ENCODE measurements at places on chromosomes 12 and 14.

GRCh38 chr14:77436042-77436441, 12.7 kb upstream of the NOXRED1 start:
- DNase-seq, result no peak

DNA sequence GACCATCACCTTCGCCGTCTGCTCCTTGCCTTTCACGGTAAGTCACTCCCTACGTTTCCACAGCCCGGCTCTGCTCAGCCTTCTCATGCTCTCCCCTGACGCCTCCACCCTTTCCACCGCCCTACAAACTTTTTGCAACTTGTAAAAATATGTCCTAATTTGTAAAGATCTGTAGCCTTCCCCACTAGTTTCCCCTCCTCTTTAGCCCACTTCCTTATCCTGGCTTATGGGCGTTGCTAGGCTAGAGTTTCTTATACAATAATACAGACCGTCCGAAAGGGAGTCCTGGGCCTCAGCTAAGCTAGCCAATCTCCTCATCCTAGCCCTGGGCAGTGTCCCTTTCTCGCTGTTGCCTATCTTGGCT, 1.2 kb downstream of the PTGER2 start:
- peak; percentile 83 for DNase-seq

GRCh38 chr14:85529803-85530574, at the start of gene FLRT2:
TSS of gene FLRT2 (plus strand) at chr14:85530144. CDS start at chr14:85621515, 91,371 bp downstream.
- DNase-seq, result no peak

DNA sequence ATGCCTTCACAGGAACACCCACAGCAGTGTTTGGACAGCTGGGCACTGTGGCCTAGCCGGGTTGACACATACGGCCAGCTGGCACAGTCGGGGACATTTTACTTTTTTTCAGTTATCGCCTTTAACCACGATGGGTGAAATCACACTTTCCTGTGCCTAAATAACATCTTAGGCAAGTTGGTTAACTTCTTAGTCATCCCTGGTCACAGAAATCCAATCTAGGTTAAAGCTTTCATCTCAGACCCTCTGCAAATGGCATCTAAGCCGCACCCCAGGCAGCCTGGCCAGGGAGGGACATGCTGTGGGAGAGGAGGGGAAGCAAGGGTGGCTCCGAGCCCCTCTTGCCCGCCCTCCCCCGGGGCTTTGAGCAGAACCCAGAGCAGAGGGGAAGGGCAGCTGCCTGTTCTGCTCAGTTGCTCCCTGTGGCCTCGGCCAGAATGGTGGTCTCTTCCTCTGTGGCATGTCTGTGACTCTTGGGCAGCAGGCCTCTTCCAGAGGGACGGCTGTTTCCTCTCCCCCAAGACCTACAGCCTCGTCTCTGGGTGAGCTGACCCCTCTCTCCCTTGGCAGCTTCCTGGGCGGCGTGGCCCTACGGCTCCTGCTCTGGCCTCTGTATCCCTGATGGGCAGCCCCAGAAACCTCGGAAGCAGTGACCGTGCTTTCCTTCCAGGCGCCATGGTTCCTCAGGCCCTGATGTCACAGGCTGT, 85.4 kb upstream of the DYNC1H1 start:
- DNase-seq, result peak; percentile 79

- DNase-seq, result no peak
Observed at GRCh38 chr14:100333827-100334226, 10.7 kb downstream of the SLC25A47 start.

GRCh38 chr12:119727600-119728443, 59.9 kb downstream of the PRKAB1 start:
- DNase-seq, result no peak

DNA sequence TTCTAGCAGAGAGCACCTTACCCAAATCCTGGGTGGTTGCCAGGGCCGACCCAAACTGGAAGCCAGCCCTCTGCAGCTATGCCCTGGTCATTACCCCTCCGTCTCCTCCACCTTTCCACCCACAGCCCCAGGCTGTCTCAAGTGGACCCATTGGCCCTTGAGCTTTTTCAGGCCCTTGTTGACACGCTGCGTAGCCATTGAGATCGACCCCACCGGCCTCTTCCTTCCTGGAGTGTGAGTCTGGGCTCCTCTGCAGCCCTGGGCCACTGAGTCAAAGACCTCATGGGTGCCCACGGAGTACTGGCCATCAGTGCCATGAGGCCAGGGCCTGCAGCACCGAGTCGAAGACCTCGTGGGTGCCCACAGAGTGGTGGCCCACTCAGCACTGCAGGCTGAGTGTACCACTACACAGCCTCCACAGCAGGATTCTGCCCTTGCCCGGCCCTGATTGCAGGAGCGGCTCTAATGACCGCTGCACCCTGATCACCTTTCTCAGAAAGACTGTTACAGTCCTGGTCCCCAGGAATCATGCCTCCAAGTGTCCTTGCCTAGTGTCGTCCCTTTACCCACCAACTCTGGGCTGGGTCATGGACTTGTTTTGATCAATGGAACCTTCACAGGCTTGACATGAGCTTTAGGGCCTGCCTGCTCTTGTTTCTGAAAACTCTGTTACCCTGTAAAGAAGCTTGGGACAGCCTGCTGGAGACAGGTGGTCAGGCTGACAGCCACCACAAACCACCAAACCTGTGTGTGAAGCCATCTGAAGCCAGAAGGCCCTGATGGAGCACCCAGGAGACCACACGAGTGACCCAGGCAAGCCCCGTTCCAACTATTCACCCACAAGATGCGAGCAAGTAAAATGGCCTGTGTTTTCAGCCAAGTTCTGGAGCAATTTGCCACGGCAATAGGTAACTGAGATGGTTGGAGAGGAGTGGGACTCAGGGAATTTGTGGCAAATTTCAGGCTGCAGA, 39.6 kb upstream of the TRAF3 start:
- no peak for DNase-seq

DNA sequence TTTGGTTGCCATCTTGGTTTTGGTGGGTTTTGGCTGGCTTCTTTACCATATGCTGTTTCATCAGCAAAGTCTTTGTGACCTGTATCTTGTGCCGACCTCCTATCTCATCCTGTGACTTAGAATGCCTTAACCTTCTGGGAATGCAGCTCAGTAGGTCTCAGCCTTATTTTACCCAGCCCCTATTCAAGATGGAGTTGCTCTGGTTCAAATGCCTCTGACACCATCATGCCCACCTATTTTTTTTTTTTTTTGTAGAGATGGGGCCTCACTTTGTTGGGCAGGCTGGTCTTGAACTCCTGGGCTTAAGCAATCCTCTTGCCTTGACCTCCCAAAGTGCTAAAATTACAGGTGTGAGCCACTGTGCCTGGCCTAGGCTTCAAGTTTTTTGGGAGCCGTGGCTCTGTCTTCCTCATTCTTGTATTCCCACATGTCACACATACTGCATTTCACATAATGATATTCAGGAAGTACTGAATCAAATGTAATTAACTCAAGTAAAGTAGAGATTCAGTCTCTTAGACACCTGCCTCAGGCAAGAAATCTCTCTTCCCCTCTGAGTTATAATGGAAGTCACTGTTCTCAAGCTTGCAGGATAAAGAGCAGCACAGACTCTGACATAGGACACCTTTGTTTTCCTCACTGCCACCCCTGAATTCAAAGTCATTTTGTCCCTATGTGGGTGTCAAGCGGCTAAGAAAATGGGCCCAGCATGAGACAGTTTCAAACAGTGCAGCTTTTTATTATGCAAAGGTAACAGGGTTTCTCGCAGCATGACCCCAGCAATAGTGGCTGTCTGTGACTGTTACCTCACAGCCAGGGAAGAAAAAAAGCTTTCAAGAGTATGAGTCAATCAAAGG, 159.0 kb downstream of the PTPN11 start:
- no peak for DNase-seq

DNA sequence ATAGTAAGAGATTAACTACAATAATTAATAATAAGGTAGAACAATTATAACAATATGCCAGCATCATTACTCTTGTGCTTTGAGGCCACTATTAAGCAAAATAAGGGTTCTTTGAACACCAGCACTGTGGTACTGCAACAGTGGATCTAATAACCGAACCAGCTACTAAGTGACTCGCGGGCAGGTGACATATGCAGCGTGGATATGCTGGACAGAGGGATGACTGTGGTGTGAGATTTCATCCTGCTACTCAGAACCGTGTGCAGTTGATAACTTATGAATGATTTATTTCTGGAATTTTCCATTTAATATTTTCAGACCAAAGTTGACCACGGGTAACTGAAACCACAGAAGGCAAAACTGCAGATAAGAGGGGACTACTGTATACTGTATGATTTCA, 34.4 kb downstream of the BMAL2 start:
- no peak for DNase-seq

GRCh38 chr14:62270236-62270635, 508.0 kb downstream of the SNAPC1 start:
- DNase-seq, result no peak

DNA sequence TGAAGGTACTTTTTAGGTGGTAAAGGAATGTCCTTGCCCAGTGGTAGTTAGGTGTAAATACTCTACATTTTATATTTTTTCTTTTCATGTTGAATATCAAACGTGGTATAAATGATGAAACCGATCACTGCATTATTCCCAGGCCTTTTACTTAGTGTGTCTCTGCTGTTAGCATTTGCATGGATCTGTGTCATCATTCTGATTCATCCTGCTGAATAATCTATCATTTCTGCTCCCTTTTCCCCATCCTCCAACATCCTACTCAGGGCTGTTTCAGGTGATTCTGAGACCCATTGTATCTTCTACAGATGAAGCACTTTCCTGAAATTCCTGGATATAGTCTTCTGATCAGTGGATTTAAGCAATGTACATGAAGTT, 61.0 kb upstream of the PTHLH start:
- no peak for DNase-seq

DNA sequence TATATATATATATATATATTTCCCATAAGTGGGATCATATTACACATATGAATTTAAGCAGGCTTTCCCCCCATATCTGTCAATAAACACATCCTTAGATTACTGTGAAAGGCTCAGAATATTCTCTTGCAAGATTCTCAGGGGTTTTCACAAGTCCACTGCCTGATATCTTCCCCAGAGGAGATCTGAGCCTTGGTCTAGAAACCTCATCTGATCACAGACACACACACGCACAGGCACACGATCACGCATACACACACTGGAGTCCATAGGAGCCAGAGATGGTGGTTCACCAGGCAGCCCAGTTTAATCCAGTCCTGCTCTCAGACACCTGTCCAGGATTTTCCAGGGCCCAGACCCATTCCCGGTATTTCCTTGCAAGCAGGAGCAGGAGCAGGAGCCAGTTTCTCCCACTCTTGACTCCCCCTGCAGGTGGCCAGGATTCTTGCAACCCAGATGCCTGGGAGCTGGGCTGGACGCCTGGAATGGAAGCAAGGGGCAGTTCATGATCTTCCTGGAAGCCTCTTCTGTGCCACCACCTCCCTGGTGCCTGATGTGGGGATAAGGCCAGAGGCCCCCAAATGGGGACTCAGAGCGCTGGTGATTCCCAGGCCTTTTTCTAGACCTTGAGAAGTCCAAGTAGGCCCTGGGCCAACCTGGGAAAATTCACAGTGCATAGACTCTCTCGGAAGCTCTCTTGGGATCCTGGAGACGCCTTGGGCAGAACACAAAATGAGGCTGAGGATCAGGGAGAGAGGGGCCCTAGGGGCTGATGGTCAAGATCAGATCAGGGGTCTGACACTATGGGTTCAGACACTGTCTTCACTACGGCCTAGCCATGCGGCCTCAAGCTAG, 16.5 kb upstream of the KRT78 start:
- DNase-seq, result no peak

DNA sequence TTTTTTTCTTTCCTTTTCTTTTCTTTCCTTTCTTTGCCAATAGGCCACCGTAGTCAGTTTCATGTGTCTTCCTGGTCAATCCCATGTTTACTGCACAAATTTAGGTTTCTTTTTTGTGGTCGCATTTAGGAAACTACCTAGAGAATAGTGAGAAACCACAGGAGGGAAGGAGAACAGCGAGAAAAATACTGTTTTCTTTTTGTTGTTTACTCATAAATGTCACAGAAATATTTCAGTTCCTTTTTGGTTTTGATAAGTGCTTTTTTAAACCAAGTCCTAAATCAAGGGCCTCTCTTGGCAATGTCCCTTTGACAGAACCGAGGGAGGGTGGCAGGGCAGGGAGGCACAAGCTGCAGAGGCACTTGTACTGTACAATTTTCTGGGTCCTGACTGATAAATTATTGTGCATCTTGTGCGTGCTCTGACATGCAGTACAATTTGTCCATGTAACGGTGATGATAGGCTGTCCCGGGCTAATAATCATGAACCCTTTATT, 326.1 kb downstream of the CACNA1C start:
- DNase-seq, result peak; percentile 63

DNA sequence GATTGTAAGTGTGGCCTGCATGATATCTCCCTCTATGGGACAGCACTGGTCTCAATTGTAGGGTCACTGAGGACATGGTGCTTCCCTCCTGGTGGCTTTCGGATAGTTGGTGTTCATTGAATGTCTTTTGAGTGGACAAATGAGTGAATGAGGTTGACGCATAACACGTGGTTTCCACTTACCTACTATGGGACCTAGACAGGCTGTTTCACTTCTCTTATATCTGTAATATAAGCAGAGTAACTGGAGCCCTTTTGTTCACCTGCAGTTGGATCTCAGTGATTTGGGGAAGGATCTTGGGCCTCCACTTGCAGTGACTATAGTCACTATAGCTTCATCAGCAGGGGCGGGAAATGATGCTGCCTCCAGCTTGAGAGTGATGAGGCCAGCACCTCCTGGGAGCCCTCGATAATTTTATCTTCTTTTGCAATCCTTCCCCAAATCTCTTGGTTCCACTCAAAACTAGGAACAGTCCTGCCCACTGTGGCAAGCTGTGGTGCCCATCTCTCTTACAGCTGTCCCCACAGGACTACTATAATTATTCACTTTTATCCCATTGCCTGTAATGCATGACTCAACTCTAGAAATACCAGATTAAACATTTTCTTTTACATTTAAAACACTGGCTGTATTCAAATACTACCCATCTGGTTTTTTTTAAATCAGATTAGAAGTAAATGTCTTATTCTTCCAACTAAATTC, 242.9 kb downstream of the CHST11 start:
- no peak for DNase-seq

DNA sequence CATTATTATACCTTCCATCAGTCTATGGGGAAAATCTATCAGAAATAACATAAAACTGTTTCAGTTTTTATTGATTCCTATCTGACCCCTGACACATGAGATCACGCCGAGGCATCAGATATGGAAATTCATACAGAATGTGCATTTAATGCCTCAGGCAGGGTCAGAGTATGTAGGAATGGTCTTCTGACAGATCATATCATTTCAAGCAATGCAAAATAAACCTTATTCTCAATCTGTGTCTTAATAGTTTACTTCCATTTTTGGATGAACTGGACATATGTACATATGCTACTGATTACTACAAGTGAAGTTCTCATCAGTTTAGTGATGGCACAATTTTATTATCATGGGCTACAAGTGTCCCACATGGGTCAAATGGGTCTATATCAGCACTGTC, 150.0 kb downstream of the ANKS1B start:
- no peak for DNase-seq

DNA sequence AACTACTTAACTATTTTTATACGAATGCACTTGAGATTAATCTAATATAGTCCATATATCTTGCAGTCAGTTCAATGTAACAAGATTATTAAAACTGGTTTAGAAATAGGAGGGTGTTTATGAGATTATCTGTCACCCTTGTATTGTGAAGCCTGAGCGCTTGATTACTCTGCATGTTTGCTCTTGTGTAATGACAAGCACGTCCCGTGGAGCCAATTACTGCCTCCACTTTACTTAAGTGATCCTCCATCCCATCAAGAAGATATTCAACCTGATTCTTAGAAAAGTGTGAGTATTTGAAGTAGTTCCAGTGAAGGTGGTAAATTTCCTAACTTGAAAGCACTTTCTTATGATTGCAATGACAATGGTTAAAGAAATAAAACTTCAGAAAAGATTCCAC, 415.2 kb upstream of the GARIN6 start:
- no peak for DNase-seq

- peak; percentile 95 for DNase-seq
Observed at GRCh38 chr12:75471902-75472890, 8.4 kb upstream of the GLIPR1 start.
